AG09319 (cell line): ENCODE measurements at places on chromosomes 6 and 20.
A peak's percentile ranks its signal among the peaks of the same experiment; 100 is the strongest.

DNA sequence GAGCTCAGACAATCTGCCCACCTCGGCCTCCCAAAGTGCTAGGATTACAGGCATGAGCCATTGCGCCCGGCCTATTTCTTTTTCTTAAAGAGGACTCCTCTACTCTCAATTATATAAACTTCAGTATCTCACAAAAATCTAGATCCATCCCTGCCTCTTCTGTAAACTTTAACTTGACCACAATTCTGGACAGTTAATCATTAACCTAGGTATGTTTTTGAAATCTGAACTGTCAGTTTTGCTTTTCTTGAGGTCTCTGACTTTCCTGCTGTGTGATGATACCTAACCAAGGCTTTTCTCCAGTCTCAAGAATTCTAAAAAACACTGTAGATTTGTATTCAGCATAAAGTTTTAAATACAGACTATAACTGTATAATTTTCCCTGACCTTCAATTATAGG lies 388.2 kb upstream of the SYNCRIP start:
- no peak for DNase-seq

- no peak for DNase-seq
Observed at GRCh38 chr6:154938221-154938580, 56.9 kb upstream of the TIAM2 start.

GRCh38 chr20:1489764-1490436 lies 1.3 kb downstream of the SIRPB2 start:
- no peak for DNase-seq

- DNase-seq, result peak; percentile 44
Observed at GRCh38 chr20:46117704-46118467, at the start of gene CD40. CD40 (plus strand) TSS chr20:46118314; CDS start chr20:46118344, 30 bp downstream.

DNA sequence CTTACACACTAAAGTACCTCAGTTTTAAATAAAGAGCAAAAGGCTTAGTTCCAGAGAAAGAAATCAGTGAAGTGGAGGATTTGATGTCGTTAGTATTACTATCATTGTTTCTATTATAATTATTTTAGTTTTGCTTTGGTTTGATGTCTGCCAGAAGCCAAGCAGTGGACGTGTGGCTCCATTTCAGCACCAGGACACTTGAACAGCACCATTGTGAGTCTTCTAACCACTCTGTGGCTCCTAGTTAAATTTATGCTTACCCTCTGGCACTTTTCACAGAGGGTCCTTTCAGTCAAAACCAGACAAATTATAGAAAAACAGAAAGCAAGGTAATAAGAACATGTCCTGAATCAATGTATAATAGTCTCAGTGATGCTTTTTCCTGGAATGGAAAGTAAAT lies 3.4 kb downstream of the COL9A1 start:
- no peak for DNase-seq

GRCh38 chr6:76230711-76231110 lies 158.2 kb upstream of the IMPG1 start:
- no peak for DNase-seq

- DNase-seq, result no peak
Observed at GRCh38 chr6:113591896-113592827, 265.0 kb upstream of the MARCKS start.

DNA sequence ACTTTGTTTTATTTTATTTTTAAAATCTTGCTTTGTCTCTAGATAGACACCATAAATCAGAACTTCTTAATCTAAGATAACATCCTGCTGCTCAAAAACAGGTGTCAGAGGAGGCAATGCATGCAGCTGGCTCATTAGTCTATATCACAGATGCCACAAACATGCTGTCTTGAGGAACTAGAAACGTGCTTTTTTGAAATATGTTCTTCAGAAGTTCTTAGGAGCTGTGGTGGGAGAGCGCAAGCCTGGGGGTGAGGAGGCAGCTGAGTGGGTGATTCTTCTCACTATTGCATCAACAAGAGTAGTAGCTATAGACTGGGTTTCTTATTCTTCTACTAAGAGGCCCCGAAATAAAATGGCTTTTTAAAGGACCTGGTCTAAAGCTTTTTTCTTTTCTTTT lies 23.4 kb downstream of the IL22RA2 start:
- no peak for DNase-seq

- DNase-seq, result no peak
Observed at GRCh38 chr20:23308024-23308423, 42.6 kb upstream of the NXT1 start.

DNA sequence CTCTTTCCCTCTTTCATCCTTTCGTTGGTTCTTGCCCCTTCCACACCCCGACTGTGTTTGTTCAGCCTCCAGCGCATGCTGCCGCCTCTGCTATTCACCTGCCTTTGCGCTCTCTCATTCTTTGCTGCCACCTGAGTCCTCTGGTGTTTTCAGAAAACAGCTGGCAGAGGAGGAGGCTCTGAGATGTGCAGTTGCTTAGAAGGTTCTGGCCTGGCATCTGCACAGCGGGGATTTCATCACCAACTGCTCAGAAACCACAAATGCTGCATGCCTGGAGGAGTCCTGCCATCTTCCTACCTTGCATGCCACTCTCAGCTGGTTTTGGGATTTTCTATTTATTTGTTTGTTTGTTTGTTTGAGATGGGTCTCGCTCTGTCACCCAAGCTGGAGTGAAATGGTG lies 39.2 kb upstream of the CLDN20 start:
- DNase-seq, result no peak

- DNase-seq, result no peak
Observed at GRCh38 chr6:25987845-25988244, 25.2 kb downstream of the TRIM38 start.

GRCh38 chr6:164928057-164928727 lies 381.2 kb downstream of the C6orf118 start:
- DNase-seq, result no peak

DNA sequence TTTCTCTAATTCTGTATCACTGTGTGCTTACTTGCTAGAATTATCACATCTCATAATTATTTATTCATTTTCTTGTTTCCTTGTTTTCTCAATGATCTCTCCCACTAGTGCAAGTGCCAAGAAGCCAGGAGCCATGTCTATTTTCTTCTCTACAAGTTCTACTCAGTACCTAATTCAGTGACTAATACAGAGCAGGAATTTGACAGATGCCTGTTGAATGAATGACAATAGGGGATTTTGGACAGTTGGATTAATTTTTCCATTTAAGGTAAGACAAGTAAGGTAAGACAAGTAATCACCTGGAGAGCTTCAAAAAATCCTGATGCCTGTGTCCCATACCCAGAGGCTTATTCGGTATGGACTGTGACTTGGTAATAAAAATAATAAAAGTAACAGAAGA lies 81.0 kb downstream of the EDN1 start:
- no peak for DNase-seq

- no peak for DNase-seq
Observed at GRCh38 chr20:33474097-33474873, 15.6 kb upstream of the CBFA2T2 start.

GRCh38 chr6:5517796-5518195 lies 256.5 kb downstream of the FARS2 start:
- no peak for DNase-seq

DNA sequence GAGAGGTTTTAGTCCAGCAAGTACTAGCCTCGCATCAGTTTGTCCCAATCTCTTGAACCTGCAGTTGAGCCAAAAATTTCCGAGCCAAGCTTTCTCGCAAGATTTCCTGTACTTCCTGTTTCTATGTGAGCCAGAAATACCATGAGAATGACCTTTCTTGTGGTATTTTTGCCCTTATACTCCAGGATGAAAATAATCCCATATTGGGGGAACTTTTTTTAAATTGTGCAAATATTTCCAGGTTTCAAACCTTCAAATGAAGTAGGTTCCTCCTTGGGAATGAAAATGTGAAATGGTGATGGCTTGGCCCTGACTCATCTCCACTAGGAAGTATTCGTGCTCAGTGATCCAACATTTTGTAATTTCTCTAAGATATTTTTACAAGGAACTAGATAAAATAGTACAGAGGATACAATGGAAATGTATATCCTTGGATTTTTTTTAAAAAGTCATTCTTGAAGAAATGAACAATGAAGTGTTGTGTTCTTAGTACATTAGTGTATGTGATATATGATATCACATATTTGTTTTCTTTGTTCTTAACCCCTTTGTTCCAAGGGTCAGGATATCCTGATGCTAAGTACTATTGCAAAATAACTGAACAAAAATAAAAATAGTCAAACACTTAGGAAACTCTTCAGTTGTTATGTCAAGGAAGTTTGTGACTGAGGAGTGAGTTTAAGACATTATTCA lies 184.0 kb downstream of the PDE7B start:
- DNase-seq, result no peak

DNA sequence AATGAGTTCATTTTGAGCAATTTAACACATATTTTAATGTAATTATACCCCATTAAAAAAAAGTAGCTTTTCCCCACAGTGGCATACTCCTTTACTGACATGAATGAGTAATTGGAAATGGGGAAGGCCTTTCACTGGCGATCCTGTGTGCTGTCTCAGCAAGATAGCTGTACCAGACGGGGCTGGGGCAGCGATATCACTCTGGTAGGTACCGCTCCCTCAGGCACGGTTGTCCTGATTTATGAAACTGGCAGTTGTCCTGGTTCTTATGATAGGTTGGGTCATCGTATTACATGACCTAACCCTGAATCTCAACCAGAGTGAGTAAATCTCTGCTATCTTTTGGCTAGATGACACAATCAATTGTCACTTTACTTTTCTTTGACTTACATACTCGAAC lies 355.0 kb upstream of the MAP3K7 start:
- DNase-seq, result no peak

- no peak for DNase-seq
Observed at GRCh38 chr6:111184827-111185532, 97.7 kb downstream of the SLC16A10 start.

DNA sequence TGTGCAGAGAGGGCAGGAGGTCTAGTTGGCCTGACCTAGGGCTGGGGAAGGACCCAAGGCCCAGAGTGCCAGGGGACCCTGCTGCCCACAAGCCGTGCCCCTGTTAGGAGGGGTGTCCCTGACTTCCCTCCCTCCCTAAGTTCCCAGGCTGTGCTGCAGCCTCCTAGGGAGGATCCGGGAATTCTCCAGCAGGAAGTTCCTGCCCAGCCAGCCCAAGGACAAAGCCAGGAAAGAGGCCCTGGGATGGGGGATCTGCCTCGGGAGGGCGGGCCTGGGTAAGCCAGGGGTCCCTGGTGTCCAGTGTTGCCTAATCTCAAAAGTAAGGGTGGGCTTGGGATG lies 9.3 kb upstream of the BAK1 start:
- no peak for DNase-seq

DNA sequence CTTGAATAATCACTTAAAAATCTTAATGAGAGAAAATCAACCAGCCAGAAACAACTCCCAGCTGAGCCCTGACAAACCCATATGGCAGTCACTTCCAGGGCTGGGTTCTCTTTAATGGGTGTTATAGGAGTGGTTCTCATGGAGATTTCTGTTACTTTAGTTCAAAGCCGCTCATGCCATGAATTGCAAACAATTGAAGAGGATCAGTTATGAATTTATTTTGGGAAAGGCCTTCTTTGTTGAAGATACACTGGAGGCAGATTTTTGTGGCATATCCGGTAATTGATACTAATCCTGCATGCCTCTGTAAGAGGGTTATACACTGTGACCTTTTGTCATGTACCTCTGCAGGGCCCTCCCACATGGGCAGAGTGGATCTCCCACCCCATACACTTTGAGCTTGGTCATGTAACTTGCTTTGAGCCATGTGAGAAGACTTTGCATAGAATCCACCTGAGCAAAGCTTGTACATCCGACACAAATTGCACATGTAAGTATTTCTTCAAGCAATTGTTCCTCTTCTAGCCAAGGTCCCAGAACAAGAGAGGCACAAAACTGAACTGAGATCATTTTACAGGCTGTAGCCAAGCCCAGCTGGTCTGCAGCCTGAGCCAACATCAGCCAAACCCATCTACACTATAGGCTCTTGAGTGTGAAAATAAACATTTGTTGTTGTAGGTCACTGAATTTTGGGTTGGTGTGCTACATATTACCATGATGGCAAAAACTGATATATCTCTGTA lies 492.3 kb downstream of the PREX1 start:
- DNase-seq, result no peak

DNA sequence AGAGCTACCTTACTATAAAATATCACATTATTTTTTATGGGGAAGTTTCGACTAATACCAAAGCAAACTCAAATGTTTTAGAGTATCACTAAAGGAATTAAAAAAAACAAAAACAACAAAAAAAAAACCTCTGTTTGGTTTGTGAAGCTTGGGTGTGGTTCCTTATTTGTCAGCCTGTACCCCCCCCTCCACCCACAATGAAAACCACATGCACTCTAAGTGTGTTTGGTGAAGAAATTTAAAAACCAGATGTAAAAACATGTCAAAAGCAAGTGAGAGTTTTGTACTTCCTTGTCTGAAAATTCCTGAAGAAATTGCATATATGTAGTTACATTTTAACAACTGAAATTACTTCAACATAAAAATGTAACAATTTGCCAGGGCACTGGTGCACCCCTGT lies 3.1 kb downstream of the STK38 start:
- DNase-seq, result peak; percentile 57

GRCh38 chr20:2693286-2694007 lies 867 bp downstream of the EBF4 start:
- DNase-seq, result no peak

GRCh38 chr6:6556738-6557503 lies 31.6 kb upstream of the LY86 start:
- no peak for DNase-seq

- DNase-seq, result peak; percentile 57
Observed at GRCh38 chr20:36128463-36129159, 25.9 kb upstream of the EPB41L1 start.

DNA sequence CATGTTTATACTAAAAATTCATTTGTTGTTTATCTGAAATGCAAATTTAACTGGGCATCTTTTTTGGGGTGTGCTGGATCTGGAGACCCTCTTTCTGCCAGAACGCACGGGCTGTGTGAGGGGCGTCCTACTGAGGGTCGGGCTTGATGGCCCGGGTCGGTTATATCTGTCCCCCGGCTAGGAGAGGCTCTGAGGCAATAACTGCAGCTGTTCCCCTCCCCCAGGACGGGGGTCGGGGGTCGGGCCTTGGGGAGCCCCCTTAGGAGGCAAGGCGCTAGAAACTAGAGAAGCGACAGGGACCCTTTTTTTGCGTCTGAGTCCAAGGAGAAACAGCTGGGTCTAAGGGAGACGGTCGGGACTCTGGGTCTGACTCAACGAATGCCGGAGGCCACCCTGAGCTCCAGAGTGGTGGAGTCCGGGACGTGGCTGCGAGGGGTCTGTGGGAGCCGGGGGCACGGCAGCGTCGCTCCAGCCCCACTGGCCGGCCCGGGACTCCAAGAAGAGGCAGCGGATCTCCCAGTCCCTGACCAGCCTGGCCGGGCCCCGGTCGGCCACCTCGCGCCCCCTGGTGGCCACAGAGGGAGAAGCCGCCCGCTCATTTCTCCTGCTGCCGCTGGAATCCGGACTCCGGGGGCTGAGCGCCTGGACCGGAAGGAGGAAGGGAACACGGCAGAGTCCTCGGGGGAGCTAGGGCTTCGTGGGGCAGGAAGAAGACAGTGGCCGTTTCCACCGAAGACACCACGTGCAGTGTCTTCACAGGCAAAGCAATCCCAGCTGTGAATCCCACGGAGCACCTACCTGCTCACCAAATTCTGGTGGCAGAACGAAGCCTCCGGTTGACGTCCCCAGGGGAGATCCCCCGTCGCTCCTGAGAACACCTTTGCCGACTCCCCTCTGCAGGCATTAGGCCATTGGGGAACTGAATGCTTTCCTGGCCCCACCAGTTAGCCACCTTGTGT lies 24.0 kb upstream of the SCML4 start:
- DNase-seq, result peak; percentile 46
